Stimulated activated CD8-positive, alpha-beta memory T cell treated with anti-CD3 and anti-CD28 coated beads, Interleukin-4, amount 100 ng/mL, for 24 hours (primary cell): ENCODE measurements at places on chromosomes 12 and 14.
A peak's percentile ranks its signal among the peaks of the same experiment; 100 is the strongest.

DNA sequence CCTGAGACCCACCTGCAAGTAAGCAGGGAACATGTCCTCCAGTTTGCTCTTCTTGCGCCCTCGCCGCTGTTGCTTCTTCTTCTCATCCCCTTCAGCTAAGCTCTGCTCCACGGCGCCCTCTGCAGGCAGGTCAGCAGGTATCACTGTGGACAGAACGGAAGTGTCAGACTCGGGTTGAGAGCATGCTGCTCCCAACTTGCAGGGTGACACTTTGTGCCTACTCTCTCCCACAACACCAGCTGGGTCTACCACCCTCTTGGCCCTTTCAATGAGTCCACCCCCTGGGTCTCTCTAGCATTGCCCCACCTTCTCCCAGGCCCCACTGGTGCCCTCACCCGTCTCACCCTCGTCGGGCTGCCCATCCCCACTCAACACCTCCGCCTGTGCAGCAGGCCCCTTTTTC lies 16.7 kb downstream of the KMT2D start:
- DNase-seq: peak; percentile 77

DNA sequence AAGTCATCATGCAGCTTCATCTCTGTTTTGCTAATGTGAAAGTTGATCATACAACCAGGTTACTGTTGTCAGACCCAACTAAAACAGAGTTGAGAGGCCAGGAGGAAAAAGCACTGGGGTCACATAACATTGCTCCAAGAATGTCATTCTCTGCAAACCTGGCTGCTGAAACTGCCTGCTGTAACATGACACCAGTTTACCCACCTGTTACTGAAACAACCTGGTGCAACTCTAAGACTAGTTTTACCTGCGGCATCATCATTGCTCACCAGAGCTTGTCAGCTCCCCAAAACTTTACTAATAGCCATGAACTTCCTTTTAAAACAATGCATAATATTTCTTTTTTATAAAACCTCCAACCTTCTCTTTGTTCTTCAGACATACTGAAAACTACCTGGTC lies 30.7 kb upstream of the DEGS2 start:
- DNase-seq: no peak

DNA sequence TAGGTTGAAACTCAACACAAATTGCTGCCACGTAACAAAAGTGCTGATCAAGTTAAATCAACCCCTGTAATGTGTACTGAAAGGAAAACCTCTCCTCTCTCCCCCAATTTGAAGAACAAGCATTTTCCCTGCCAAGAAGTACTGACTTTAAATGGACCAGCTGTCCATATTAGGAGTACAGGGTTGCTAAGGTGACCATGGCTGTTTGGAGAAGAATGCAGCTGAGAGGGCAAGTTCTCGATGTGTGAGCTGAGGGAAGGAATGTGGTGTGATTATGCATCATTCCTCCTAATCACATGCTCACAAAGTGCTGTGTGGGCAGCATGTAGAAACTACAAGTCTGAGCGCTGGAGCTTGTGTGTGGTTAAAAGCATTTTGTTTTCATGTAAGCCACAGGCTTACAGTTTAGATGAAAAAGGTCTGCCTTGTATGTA lies 50.9 kb upstream of the CCT2 start:
- DNase-seq: peak; percentile 6

DNA sequence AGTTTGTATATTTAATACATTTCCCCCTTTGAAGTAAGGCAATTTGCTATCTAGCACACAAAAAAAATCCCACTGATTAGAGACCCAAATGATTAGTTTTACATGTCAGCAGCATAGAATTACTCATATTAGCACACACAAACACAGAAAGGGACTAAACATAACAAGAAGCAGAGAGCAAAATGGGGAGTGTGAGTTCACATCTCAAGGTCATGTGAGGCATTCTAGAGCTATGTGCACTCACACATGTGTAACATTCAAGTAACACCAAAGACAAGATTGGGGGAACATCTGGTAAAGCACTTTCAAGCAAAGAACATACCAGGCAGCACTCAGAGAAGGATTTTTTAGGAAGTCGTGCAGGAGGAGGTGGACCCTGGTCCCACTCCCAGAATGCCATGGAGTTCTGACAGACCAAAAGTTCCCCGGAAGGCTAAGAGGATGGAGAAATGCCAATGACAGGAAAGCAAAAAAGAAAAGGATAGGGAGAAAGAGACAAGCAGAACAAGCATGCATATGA lies 105.8 kb upstream of the SINHCAF start:
- DNase-seq: no peak

DNA sequence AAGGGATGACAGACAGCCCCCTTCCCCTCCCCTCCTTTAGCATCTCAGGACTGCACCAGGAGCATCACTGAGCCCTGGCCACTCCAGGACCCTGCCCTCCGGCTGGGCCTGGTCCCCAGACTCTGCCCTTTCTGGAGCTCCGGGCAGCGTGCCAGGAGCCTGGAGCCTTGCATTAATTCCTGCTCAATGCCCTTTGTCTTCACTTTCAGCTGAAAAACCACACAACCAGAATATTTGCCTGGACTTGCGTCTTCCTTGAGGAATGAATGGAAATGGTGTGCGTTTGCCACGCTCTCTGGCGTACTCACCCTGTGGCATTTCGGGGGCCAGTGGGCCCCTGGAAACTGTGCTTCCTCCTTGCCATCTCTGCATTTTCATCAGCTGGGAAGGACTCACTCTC lies 8.5 kb upstream of the RFLNA start:
- no peak for DNase-seq

- DNase-seq: no peak
These were observed 19.3 kb downstream of the NTF3 start for GRCh38 chr12:5451251-5451650.

- no peak for DNase-seq
These were observed 51.9 kb downstream of the DAAM1 start for GRCh38 chr14:59240356-59240755.

DNA sequence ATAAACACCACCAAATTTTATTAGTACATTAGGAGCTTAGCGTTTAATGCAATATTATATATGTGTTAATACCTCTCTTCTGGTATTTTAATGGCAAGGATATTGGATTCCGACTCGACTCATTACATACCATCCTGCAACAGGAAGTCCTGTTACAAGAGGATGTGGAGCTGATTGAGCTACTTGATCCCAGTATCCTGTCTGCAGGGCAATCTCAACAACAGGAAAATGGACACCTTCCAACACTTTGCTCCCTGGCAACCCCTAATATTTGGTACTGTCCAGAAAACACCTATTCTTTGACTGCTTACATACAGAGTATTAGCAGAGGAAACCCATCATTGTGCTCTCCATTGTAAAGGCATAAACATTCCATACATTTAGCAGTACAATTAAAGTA lies 45.2 kb downstream of the VEZT start:
- no peak for DNase-seq

DNA sequence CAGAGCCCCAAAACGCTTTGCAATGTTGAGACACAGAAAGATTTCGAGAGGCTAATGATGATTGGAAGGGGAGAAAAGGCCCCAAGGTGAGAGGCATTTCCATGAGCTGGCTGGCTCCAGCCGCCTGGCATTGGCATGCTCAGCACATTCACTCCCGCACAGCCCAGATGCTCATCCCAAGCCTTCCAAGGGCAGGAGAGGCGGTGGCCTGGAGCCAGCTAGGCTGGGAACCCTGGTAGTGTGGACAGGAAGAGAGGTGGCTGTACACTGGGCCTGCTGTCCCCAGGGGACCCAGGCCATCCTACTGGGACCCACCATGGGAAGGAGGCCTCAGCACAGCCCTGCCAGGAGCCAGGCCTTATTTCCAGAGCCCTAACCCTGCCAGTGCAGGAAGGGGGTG lies 72.2 kb downstream of the SPTB start:
- no peak for DNase-seq

- DNase-seq: peak; percentile 21
These were observed 9.0 kb downstream of the TMBIM6 start for GRCh38 chr12:49750027-49750995.

DNA sequence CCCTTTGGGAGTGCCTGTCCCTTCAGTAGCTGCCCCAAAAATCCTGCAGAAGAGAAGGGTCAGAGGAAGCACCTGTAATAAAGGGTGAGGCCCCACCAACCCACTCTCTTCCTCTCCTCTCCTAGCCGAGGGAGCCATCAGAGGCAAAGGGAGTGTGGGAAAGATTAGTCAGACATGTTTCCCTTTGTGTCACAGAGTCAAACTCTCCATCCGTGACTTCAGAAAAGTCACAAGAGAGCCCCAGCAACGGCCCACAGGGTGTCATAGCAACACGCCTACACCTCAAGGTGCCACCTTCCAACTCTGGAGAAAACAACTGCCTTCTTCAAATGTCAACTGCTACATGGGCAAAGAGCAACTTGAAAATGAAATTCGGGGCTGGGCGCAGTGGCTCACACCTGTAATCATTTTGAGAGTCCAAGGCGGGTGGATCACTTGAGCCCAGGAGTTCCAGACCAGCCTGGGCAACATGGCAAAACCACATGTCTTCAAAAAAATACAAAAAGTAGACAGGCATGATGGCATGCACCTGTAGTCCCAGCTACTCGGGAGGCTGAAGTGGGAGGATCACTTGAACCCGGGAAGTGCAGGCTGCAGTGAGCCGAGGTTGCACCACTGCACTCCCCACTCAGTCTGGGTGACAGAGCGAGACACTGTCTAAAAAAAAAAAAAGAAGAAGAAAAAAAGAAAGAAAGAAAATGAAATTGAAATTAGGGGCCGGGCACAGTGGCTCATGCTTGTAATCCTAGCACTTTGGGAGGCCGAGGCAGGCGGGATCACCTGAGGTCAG lies 17.7 kb upstream of the CD27 start:
- peak; percentile 83 for DNase-seq

GRCh38 chr12:79927772-79928474 lies 7.0 kb downstream of the PPP1R12A start:
- peak; percentile 21 for DNase-seq

DNA sequence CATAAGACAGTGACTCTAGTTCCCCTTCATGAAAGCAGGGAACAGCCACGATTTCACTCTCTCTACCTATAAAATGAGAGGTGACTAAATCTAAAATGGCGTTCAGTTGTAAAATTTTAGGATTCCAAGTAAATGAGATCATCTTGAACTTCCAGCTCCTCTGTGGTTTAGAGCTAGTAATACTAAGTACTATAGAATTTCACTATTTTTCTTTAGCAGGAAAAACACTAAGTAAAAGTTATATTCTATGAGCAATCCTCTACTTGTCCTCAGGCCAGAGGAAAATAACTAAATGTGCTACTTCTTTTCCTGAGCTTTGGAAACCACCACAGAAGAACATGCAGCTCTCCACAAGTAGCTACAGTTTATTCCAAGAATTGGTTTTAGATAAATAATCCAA lies 55.6 kb downstream of the NIN start:
- DNase-seq: no peak

GRCh38 chr14:78103271-78103670 lies 66.9 kb upstream of the NRXN3 start:
- DNase-seq: no peak

GRCh38 chr14:94977016-94977415 lies 180.3 kb downstream of the DICER1 start:
- DNase-seq: no peak

DNA sequence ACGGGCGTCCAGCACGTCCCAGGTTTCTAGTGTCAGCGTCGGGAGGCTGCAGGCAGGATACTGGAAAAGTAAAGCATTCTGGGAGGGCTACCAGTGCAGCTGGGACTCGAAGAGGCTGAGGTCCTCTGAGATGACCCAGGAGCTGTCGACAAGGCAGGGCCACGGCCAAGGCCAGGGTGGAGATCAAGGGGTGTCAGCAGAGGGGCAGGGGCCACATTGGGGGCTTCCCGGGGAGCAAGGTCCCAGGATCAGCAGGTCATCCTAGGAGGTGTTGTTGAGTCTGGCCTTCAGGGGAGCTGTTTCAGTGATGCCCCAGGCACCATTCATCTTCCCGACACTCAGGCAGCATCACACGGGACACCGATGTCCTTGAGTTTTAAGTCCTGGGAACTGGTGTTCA lies 377.8 kb upstream of the SFSWAP start:
- no peak for DNase-seq

DNA sequence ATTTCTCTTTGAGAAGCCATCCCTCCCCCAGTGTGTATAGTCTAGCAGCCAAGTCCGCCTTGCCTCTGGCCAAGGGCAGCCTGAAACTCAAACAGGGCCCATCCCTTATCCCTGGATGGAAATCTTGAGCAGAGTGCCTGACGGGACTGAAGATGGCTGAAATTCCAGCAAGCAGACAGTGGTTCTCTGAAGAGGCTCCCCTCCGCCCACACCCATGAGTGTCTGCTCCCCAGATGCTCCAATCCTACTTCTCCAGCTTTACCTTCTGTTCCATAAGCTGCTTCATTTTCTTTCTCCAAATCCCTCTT lies 396.2 kb downstream of the NUAK1 start:
- DNase-seq: no peak

DNA sequence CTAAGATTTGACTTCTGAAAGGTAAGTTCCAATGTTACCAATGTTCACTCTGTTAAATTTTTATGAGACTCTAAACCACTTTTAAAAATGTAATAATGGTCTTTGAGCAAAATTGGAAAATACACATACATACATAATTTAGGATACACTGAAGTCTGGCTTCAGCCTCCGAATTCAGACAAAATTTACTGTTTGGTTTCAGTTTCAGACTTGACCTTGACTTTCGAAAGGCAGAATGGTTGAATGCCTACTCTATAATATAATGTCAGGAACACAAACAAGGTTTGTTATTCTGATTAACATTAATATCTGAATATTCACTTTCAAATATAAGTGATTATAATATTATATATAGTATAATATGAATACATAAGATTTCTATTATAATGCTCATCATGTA lies 74.1 kb upstream of the KRAS start:
- DNase-seq: no peak

DNA sequence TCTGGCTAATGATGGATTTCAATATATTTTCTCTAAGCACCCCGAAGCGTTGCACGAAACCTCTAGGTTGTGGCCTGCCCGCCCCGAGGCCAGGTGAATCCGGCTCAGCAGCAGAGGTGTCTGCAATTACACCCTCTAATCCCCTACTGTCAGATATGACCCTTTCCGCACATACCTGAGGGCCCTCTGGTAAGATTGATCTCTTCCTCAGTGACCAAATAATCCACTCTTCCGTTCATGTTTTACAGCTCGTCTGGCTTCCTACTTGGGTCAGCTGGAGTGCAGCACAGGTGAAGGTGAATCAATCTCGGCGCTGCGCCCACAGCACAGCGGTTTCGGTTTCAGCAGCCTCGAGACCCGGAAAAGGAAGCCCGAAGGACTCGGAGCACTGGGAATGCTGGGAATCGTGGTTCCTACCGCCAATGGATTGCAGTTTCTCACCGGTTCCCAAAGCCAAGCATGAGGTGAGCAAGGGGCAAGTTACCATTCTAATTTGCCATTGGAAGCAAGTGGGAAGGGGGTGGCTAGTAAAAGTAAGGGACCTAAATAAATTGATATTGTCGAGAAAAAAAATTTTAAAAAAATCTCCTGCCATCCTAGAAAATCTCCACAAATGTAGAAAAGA lies at the start of gene SYNJ2BP:
SYNJ2BP (minus strand) TSS at position 366 of the 625 bp plus-strand sequence; CDS start at position 239, 127 bp downstream.
- peak; percentile 30 for DNase-seq
